ENCODE measurements at places on chromosomes 1 and 21.
A peak's percentile ranks its signal among the peaks of the same experiment; 100 is the strongest.

- no peak for DNase-seq
These were observed 1080.6 kb downstream of the PLA2G4A start for GRCh38 chr1:187909382-187909781.

DNA sequence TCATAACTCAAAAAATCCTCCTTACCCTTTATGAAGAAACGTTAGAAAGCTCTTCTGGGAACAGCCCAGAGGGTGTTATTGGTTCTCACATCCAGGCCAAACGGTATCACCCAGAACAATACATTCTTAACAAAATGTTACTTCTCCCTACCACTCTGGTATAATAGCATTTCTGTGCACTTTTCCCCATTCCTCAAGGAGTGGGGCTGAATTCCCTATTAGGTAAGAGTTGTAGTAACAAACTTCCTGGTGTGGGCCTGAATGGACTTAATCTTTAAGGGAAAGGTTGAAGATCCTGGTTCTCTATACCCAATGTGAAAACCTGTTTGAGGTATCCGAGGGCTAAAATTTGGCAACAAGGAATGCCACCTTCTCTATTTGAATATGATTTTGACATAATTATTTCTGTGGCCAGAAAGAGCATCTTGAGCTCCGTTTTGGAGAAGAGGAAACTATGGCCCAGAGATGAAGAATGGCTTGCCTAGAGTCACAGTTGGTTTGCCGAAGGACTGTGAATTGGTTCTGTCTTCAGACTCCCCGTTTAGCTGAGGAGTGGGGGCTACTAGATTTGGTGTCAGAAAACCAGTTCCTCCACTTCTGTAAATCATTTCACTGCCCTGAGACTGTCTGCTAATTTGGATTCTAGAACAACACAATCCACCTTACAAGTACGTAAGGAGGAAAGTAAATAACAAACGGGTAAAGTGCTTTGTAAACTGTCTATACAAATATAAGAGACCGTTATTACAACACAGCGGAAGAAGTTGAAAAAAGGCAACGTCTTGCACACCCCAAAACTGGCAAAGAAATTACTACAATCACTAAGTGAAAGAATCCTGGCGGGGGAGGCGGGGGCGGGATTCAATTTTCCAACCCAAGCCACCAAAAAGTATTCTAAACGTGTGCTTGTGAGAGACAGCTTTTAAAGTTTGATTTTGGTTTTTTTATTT lies 2.3 kb downstream of the ANP32E start:
- DNase-seq: peak; percentile 47

DNA sequence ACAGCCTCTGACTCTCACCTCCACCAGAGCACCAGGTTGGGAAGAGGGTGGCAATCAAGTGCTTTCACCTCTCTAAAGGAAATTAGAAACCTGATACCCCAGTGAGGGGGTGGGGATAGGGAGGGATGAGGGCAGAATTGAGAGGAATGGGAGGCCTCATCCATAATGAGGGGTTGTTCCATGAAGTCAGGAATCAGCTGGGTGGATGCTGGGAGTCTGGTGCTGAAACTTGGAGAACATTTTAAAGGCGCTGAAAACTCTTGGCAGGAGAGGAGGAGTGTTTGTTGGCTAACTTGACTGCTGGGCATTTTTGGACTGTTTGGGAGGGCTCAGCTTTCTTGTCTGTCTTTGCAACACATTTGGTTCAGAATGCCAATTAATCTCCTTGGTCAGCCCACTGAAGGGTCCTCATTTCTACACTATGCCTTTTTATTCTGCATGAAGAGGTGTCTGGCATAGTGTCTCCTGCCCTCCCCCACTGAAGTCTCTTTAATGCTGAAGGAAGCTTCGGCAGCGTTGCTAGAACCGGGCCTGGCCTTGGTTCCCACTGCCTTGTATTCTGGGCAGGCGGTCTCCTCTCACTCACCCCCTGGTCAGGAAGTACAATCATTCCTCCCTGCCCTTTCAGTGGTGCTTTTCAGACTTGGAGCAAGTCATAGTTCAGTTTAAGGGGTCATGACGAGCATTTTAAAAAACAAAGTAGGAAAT lies 2.2 kb downstream of the PHGDH start:
- no peak for DNase-seq

DNA sequence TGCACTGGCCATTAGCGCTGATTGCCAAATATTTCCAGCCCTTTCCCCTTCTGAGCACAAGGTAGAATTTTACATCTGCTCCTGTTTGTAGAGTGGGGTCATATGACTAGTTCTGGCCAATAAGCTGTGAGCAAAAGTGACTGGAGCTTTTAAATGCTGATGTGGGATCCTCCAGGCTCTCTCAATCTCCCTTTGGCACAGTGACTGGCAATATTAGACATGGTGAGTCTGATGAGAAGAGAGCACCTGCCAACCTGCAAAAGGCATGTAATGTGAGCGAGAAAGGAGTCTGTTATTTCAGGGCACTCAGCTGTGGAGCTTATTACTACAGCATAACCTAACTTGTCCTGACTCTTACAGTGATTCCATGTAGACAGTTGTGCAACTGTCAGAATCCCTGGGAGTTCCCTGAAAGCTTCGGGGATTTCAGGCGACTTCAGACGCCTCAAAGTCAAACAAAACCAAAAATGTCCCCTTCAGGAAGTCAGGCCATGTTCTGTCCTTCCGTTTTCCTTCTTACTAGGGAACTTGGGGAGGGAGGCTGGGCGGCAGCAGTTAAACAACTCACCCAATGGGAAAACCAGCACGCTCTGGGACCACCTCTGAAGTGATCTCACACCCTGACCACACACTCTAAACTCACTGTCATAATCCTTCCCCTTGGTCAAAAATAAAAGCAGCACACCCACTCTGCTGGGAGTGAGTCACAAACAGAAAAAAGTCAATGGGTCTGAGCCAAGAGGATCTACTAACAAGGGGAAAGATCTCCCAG lies 3.6 kb upstream of the RASSF5 start:
- DNase-seq: peak; percentile 44

DNA sequence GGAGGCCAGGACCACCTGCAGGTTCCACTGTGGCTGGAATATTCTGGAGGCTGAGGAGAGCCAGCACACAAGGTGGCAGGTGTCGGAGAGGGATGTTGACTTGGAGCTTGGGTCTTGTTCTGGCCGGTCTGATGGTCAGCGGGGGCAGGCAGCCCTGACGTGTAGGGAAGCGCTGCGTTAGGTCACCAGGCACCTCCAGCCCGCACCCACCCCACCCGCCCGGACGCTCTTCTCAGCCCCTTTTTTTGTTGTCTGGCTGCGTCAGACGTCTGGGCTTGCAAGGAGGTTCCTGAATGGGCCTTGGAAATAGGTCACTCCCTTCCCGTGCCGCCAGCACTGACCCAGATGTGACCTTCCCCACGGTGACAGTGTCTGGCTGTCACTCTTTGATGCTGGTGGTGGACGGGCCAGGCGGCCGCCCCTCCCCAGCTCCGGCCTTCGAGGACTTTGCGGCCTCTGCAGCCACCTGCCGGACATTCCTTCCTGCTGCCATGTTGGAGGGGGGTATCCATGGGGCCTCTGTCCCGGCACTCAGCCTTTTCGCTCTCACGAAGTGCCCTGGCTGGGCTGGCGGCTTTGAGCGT lies 30.1 kb downstream of the SPSB1 start:
- DNase-seq: no peak

GRCh38 chr1:172070055-172070454 lies 228.8 kb downstream of the DNM3 start:
- no peak for DNase-seq

- no peak for DNase-seq
These were observed 299.3 kb downstream of the TBX15 start for GRCh38 chr1:118688891-118689290.

GRCh38 chr1:117582451-117582850 lies 23.4 kb upstream of the TENT5C start:
- no peak for DNase-seq

GRCh38 chr1:173489149-173489600 lies 12.0 kb downstream of the PRDX6 start:
- DNase-seq: no peak

DNA sequence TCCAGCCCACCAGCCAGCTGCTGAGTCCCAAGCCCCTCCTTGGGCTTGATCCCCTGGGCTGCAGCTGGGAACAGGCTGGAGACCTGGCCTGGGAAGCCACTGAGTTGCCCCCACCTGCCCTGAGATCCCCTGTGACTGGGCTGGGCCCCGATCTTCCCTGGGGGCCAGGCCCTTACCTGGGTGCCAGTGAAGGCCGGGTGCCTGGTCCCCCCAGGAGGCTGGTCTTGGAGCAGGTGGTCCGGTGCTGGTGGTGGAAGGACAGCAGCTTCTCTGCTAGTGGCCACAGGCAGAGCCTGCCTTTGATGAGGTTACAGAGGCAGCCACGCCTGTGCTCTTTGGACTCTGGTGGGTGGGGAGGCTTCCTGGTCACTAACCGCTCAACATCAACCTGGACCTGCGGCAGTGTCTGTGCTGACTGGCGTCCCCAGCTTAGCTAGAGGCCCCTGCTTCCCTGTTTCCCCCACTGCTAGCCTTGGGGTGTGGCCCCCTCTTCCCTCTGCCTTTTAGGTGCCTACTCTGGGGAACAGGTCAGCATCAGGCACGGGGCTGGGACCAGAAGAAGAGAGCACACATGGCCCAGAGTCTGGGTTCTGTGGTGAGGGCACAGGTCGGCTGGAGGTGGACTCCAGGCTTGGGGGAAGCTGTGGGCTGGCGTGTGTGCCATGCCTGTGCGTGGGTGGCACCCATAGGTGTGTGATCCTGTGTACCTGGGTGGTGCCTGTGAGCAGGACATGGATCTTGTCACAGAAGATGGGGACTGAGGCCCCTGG lies at the start of gene EPS8L3:
Gene EPS8L3, minus strand, starts transcription at position 278 of the 770 bp plus-strand sequence. CDS start 2,174 bp downstream, outside the sequence.
- DNase-seq: no peak

GRCh38 chr1:22064751-22065402 lies 12.4 kb downstream of the CDC42 start:
- DNase-seq: no peak

- DNase-seq: peak; percentile 72
These were observed 7.8 kb upstream of the SRRM1 start for GRCh38 chr1:24635195-24635843.

DNA sequence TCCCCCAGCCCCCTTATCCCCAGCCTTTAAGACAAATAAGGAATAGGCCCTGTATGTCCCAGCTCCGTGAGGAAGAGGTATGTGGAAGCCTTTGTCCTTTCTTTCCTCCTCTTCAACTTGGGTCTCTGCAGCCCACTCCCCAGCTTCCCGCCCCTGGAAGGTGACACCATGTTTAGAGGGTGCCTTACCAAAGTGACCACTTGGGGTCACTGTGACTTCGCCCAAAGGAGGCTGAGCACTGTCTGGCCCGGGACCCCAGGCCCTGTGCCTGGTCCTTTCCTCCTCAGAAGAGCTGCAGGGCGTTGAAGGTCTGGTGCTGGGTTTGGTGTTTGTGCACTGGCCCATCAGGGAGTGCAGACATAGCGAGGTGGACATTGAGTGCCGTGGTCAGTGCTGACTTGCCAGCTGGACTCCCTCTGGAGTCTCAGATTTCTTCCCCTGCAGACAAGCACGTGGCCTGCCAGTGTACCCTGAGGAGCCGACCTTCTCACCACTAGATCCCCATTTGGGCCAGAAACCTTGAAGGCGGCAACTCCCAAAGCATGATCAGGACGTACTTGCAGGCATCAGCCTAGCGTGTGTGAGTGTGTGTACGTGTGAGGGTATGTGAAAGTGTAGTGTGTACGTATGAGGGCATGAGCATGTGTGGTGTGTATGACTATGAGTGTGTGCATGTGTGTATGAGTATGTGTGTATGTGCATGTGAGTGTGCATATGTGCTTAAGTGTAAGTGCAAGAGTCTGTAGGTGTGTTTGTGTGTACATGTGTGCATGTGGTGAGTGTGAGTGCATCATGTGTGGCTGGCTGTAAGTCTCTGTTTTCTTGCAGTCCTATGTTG lies 181.4 kb upstream of the KIAA0040 start:
- no peak for DNase-seq

DNA sequence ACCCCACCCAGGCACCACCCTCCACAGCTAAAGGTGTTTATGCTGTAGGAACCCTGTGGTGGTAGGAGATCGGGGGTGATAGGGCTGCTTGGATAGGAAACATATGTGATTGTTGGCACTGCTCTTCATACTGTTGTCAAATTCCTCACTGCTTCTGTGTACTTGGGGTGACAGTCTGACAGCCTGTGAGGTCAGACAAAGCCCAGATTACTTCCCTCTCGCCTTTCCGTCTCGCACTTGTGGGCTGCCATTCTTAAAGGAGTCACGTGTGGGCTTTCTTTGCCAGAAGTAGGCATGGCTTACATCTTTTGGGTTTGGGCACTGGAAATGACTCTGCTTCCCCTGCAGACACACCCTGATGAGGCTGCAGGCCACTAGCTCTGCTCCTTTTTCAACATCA lies 363.8 kb downstream of the DISC1 start:
- no peak for DNase-seq

DNA sequence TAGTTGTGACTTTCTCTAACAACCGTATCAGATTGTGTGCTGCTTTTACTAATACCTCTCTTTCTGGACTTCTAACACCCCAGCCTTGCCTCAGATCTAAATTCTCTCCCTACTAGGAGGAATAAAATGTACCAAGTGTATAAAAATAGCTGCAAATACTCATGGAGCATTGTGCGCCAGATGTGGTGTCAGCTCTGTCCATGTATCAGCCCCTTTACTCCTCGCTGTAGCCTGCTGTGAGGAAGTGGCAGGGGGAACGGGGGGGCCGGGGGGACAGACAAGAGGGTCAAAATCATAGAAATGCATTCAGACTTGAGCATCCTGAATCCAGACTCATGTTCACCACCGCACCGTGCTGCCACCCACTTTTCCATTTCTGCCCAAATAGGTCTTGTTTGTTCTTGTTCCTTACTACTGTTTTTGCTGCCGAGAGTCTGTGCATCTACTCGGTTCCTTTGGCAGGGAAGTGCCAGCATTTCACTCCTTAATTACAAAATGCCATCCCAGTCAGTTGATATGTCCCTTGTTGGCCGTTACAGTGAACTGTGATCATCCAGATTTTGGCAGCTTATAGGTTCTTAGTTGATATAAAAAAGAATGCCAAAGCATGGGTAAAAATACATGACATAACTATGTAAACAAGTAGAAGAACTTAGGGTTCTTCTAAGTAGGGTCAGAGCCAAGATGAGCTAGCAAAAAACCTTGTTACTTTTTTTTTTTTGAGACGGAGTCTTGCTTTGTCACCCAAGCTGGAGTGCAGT lies 76.4 kb downstream of the UBE4B start:
- DNase-seq: no peak

- DNase-seq: no peak
These were observed 137.4 kb upstream of the COL6A1 start for GRCh38 chr21:45844181-45844580.

GRCh38 chr1:70140343-70140742 lies 65.0 kb downstream of the LRRC40 start:
- no peak for DNase-seq

GRCh38 chr1:153777648-153778047 lies 2.4 kb downstream of the SLC27A3 start:
- no peak for DNase-seq

GRCh38 chr1:246567646-246568235 lies 1.5 kb downstream of the CNST start:
- no peak for DNase-seq

GRCh38 chr21:38861056-38861455 lies 55.3 kb downstream of the ETS2 start:
- no peak for DNase-seq

Data from CD4-positive, alpha-beta T cell treated with Interleukin-17A for 1 hour (primary cell).